ENCODE measurements at places on chromosomes 1 and 21.

- peak; percentile 48 for DNase-seq
Measured at GRCh38 chr1:27428316-27429028, 36.0 kb downstream of the GPR3 start.

GRCh38 chr1:30133414-30134055, 589.9 kb downstream of the MATN1 start:
- no peak for DNase-seq

- no peak for DNase-seq
Measured at GRCh38 chr21:25836396-25836795, 101.6 kb downstream of the GABPA start.

DNA sequence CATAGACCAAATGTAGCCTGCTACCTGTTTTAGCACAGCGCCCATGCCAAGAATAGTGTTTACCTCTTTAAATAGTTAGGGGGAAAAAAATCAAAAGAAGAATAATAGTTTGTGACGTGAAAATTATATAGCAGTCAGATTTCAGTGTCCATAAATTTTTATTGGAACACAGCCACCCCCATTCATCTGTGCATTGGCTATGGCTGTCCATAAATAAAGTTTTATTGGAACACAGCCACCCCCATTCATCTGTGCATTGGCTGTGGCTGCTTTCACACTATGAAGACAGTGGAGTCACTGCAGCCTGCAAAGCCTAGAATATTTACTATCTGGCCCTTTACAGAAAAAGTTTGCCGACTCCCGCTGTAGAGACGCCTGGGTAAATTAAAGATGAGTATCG, 20.9 kb downstream of the EPHX1 start:
- no peak for DNase-seq

- no peak for DNase-seq
Measured at GRCh38 chr1:208614610-208615009, 370.4 kb upstream of the PLXNA2 start.

GRCh38 chr1:33986390-33987095, 122.7 kb downstream of the HMGB4 start:
- DNase-seq = peak; percentile 73

DNA sequence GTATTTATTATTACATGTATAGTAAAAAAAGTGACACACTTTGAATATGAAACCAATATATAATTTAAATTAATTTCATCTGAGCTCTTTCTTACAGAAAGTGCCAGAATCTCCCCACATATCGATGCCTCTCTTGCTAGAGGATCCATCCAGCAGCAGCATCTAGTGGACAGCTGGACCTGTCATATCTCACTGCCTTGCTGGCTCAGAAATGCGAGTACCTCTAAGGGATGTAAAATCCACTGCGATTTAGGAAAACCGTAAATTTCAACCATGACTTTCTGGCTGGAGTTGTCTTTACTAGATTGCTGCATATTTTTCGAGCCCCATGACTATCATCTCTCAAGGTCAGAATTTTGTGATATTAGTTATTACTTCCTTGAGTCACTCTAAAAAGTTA, 333.8 kb downstream of the NEGR1 start:
- DNase-seq = no peak

DNA sequence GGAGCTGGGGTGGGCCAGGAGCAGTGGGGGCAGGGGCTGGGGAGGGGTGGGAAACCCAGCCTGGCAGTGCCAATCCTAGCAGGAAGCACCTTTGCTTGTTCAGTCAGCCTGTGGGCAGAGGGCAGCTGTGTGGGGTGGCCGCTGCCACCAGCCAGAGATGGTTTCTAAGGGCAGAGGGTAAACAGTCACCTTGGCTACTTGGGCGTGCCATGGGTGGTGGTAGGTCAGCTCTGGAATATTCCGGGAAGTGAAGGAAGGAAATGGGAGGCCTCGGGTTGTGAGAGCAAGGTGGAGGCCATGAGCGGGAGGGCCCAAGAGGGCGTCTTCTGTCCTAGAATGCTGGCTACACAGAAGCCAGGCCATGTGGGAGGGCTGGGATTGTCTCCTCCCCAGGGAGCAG, 20.7 kb upstream of the WNT4 start:
- no peak for DNase-seq
